ENCODE measurements at places on chromosomes 11 and 22.

DNA sequence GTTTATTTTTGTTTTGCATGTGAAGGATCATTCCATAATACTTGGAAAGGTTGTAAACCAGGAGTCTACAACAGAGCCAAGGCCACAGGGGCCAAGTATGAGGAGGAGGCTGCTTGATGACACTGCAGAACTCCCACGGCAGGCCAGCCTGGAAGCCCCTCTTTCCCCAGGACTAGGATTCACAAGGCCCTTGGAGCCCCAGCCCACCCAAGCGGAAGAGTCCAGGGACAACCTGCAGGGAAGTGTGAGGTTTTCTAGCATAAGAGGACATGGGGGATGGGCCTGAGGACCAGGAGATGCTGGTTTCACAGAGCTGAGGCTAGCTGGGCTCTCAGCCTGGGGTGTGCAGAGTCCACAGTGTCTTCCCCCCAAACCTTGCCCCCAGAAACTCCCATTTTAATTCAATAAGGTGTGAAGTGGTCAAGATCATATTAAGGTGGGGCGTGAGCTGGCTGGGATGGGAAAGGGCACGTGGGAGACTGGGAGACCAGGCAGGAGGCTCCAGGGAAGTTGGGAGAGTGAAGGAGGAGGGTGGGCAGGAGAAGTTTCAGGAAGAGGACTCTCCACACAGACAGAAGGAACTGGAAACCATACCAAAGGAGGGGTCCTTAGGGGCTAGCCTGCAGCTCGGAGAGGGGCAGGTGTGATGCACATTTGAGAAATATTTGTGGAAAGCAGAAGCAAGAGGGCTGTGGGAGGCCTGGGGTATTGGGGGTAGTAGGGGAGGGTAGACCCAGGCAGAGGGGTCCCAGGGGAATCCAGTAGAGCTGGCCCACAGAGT lies 12.4 kb downstream of the GNAZ start:
- DNase-seq = no peak

DNA sequence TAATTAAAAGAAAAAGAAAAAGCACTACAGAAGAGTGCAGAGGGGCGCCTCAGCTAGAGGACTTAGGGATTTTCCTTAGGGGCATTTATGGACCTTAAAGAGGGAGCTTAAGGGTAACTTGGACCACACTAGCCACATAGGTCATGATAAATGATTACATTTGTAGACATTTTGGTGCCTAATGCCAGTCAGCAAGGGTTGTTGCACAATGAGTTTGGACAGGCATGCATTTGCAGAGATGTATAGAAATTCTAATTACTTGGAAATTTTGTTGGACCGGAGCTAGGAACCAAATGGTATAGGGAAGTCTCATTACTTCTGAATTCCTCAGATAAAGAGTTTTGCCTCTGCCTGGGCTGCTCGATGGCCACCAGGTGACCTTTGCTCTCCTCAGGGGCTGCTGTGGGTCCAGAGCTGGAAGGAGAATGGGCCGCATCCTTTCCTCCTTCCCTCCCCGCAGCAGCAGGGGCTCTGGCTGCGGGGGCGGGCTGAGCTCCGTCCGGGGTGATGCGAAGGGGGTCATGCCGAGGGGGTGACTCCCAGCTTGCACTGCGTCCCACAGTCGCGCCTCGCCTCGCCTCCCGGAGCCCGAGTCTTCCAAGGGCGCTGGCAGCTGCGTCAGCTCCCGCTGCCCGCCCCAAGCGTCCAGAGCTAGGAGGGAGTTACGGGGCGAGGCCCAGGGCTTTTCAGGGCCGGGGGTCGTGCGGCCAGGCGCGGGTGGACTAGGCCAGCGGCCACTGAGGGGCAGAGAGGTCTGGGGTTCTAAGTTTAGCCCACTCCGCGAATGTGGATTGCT lies 20.3 kb upstream of the MALAT1 start:
- DNase-seq = no peak

DNA sequence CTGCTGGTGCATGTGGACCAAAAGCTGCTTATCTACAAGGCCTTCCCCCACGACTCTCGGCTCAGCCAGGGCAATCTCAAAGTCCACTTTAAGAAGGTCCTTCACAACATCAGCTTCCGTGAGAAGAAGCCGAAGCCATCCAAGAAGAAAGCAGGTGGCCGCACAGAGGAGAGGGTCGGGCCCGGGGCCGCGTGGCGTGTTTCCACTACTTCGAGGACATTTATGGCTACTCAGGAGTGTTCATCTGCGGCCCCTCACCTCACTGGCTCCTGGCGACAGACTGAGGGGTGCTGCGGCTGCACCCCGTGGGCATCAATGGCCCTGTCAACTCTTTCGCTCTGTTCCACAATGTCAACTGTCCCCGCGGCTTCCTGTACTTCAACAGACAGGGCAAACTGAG lies 16.2 kb upstream of the SLC5A4 start:
- no peak for DNase-seq

GRCh38 chr11:77687088-77687487 lies 49.5 kb upstream of the CLNS1A start:
- no peak for DNase-seq

GRCh38 chr11:75639762-75640181 lies 29.1 kb downstream of the MAP6 start:
- no peak for DNase-seq

DNA sequence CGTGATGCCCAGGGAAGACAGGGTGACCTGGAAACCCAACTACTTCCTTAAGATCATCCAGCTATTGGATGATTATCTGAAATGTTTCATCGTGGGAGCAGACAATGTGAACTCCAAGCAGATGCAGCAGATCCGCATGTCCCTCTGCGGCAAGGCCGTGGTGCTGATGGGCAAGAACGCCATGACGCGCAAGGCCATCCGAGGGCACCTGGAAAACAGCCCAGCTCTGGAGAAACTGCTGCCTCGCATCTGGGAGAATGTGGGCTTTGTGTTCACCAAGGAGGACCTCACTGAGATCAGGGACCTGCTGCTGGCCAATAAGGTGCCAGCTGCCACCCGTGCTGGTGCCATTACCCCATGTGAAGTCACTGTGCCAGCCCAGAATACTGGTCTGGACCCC lies 43.5 kb upstream of the DAGLA start:
- DNase-seq = no peak

- no peak for DNase-seq
Observed at GRCh38 chr11:110219006-110219785, 77.2 kb downstream of the RDX start.

- no peak for DNase-seq
Observed at GRCh38 chr11:123545726-123546270, 108.6 kb downstream of the SCN3B start.
